ENCODE measurements at places on chromosomes 5 and 9.

GRCh38 chr5:142357469-142358090 lies 32.8 kb upstream of the SPRY4 start:
- no peak for DNase-seq

DNA sequence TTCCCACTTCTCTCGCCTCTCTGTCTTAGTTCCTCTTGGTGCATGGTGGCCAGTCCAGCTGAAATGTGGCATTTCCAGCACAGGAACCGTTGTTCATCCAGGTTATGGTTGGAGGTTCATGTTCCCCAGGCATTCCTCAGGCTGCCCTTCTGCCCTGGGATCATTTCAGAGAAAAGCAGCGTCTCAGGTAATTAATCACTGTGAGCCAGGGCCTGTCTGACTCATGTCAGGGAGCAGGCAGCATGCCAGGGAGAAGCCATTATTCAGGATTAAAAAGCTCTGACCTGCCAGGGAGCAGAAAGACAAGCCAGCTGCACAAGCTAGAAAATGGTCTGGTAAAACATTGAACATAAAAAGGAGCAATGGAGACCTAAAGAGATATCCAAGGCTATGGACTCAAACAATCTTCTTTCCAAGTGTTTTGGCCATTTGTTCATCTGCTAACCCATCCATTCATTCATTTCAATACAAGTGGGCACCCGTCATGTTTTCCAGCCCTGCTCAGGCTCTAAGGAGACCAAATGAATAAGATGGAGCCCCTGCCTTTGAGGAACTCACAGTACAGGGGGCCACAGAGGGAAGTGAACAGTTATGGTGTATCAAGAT lies 241.4 kb downstream of the DRD1 start:
- DNase-seq: no peak

DNA sequence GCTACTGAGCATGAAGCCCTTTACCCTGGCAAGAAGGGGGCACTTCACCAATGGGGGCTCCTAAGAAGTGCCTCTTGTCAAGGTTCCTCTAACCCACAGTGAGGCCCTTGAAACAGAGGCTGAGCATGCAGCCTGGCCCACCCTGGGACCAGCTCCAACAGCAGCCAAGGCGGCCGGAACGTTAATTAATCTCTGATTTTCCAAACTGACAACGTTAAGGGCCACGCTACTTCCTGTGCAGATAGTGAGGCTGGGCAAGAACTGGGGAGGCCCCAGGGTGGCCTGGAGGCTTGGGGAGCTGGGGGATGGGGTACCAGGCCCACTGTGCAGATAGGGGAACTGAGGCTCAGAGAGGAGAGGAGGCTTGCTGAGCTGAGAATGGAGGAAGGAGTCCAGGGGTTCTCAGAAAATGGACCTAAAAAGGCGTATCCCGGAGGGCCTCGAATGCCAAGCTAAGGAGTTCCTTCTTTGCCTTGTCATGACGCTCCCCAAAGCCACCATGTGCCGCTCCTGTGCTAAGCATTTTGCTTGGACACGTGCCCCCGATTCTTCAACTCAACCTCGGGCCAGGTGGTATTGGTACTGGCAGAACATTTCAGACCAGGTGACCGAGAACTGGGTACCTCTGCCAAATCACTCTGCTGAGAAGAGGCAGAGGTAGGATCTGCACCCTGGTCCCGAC lies 72.0 kb upstream of the STXBP1 start:
- no peak for DNase-seq

DNA sequence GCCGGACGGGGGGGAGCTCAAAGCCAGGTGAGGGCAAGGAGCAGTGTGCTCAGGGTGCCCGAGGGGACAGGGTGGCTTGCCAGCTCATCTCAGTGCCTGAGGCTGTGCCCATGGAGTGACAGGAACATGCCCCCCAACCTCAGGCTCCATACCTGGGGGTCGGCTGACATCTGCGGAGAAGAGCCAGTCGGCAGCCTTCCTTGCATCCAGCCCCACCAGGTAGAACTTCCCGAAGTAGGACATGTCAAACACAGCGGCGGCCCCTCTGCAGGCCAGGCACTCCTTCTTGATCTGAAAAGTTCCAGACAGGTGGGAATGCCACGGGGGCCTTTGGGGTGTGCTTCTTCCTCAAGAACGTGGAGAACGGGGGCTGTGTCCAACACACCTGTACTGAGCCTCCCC lies 42.1 kb downstream of the SARDH start:
- DNase-seq: no peak

GRCh38 chr5:73319036-73319435 lies 129.5 kb downstream of the FOXD1 start:
- DNase-seq: no peak

GRCh38 chr5:61435368-61435767 lies 103.3 kb downstream of the ZSWIM6 start:
- no peak for DNase-seq

DNA sequence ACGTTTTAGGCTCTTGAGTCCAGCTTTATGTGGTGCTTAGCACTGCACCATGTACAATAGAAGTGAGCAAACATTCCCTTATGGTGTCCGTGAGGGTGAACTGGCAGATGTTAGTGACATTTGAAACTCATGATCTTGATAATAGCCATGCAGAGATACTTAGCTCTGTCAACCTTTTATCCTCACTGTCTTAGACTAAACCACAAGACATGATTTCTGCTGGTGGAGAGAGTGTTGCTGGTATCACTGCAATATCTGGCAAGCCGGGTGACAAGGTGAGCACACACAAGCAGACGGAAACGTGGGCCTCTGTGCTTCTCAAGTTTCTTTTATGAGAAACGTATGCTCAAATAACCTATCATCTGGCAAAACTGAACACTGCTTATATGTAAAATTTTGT lies 68.4 kb downstream of the CAST start:
- DNase-seq: no peak

DNA sequence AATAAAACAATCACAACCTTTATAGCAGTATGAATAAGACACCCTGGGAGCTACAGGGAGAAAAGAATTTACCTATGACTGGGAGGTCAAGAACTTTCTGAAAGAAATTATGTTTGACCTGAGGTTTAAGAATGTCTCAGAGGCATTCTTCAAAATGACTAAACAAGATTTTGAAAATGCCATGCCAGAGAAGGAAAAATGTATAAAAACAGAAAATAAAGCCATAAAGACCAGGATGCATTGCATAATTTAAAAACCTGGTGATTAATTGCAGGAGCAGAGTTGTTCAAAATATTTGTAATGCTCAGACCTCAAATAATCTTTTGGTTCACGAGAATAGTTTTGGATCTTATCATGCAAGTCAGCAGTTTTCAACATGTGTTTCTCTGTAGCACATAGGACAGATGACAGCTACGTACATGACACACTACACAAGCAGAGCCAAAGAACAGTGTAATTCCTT lies 954.7 kb upstream of the ARRDC3 start:
- DNase-seq: no peak

- DNase-seq: no peak
These were observed 356.9 kb upstream of the WWC1 start for GRCh38 chr5:167934551-167934971.

DNA sequence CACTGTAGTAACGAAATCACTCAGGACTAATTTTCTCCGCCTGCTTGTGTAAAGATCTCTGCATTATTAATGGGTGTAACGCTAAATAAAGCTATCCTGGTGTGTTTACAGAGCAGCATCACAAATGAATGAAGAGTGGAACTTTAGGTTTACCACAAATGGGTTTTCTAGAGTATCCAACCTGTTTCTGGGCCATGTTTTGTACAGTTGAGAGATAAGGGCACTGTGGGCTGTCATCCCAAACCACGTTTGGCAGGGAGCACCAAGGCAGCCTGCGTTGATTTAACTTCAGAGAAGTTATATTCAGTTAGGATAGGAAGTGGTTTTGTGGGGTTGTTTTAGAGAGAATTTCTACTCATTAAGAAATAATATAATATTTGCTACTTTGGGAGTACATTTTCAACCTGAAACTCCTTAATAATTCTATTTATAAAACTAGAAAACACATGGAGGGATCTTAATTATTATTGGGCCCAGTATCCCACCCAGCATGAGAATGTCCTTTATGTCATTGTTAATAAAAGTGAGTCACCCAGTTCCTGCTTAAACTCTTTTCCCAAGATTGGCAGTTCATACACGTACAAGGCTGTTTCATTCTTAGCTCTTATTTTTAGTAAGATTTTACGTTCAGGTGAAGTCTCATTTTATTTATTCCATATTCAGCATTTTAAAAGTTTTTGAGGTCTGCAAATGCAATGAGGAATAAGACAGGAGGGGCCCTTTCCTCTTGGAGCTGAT lies 8.0 kb downstream of the KCNN2 start:
- DNase-seq: no peak

DNA sequence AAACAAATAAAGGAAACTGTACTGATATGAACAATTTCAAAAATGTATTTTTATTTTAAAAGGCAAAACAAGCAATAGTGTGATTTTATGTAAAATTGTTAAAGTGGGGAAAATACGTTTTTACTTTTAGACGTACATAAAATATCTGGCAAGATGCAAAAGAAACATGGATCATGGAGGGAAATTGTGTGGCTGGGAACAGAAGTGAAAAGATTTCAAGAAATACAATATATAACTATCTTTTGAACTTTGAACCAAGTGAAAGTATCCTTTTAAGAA lies 1.5 kb upstream of the ZNF367 start:
- no peak for DNase-seq

GRCh38 chr5:90680921-90681563 lies 122.4 kb downstream of the ADGRV1 start:
- DNase-seq: no peak

- DNase-seq: no peak
These were observed 59.7 kb downstream of the TENT4A start for GRCh38 chr5:6772886-6773285.

DNA sequence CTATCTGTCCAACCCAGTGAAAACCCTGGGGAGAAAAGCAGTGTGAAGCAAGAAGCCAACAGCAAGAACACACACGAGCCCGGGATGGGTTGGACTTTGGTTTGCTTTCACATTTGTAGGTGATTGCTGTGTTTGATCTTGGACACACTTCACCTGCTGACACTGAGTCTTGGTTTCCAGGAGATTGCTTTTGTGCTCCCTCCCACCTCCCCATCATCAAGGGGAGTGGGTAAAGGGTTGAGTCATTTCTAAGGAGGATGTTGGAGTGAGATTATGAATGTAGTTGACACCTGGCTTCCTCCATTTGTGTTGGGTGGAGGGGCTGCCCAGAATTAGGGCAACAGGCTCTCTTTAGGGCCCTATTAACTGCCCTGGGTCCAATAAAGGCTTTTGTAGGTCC lies 37.5 kb downstream of the ANKDD1B start:
- no peak for DNase-seq

GRCh38 chr5:53929570-53929969 lies 369.1 kb downstream of the NDUFS4 start:
- no peak for DNase-seq

DNA sequence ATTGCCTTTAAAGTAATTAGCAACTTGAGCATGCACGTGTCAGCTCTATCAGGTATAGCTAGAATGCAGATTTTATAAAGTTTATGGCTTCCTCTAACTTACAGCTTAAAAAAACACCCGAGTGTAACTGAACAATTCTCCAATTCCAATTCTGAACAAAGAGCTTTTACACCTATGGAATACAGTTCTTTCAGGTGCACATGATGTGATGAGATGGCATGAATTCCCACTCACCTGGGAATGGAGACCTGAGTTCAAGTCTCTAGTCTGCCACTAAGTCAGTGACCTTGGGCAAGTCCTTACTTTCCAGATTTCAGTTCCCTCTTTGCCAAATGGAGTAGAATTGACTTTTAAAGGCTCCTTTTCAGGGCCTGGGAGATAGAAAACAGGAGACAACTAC lies 1.8 kb downstream of the ZFAND5 start:
- no peak for DNase-seq

DNA sequence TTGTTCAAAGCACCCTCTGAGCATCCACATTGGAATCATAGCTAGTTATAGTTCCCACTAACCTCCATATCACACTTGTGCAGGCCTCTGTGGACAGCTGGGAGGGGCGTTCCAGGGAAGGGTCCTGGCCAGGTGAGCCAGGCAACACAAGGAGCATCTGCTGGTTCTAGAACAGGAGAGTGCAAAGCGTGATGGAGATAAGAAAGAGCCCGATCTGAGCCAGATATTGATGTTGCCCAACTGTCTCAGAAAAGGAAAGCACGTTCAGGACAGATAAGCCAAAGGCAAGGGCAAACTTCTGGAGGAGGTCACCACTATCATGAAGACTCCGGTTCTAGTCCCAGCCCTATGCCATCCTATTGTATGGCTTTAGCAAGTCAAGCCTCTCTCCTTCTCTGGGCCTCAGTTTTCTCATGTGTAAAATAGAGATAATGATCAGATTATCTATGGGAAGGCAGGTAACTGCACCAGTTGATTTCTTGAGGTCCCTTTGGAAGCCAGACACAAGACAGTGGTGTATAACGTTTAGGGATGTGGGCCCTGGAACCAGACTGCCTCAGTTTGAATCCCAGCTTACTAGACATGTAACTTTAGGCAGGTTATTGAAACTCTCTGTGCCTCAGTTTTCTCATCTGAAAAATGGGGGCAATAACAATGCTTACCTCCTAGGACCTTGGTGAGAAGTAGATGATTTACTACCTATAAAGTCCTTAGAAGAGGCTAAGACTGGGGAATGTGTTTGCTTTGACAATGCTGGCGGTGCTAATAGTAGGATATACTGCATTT lies 19.8 kb downstream of the GABBR2 start:
- no peak for DNase-seq

DNA sequence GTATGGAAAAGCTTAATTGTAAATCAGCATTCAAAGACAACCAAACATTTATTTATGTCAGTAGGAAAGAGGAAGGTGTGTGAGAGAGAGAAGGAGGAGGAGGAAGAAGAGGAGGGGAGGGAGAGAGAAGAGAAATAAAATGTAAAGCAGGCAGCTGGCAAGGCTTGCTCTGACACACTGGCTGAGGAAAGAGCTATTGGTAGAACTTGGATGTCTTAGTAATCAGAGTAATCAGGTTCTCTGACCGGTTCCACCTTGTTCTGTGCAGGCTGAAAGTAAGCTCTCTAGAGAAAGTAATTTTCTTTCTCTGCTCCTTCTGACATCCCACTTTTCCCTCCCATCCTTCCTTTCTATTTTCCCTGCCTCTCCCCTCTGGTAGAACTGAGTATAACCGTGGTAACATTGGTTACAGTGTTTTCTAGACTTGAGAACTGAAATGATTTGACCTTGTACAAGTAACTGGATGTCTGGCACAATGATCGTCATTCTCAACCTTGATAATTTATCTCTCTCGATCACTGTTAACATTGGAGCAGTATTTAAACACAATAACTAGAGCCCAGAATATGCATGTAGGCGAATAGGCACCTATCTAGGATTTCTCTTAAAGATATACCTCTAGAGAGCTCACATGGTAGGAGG lies 33.3 kb downstream of the TLE4 start:
- DNase-seq: no peak

GRCh38 chr5:88886252-88886651 lies 3.3 kb upstream of the MEF2C start:
- DNase-seq: no peak
